ENCODE measurements at places on chromosomes 12 and 14.

DNA sequence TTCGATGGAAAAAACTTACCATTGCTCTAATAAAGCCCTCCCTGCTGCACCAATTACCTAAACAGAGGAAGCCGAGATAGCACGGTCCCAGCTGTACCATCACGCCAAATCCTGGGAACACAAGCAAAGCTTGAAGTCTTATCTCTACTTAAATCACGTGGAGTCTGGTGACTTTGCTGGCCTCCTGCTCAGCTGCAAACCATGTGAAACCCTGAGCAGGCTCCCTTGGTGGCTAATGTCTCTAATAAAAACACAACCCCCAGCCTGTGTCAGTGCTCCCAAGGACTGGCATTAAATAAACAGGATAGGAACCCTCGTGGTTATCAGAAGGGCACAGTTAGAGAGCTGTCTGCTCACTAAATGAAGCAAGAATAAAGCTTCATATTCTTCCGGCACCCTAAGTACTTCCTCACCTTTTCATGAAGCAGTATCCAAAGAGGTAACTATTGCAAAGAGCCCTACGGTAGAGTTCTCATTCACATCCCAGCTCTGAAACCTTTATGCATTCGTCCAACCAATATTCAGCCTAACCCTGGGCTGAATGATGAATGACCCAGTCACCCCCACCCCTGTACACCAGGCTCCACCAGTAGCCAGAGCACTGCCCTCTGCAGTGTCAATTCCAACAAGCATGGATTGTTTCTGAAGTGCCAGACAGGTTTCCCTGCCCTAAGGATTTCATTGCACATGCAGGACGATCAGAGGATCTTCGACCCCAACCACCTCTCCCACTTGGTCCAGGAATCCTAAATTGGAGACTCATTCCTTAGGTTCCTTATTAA lies 452.7 kb upstream of the TMPO start:
- DNase-seq = no peak

- no peak for DNase-seq
Measured at GRCh38 chr12:16955083-16955657, 349.2 kb upstream of the LMO3 start.

- DNase-seq = no peak
Measured at GRCh38 chr14:92995620-92996019, 72.7 kb downstream of the CHGA start.

DNA sequence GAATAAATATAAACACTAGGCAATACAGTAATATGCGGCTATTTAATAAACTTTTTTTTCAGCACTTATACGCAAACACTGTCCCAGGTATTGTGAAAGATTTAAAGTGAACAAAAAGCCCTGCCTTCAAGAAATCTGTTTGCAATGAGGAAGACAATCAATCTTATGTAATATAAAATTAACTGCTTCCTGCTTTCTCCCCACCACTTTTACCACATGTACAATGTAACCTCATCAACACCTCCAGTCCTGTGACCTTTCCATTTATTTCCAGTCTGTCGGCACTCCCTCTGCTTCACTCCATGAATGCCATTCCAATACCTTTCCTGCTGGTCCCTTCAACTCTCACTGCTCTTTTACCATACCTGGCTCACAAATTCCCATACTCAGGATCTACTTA lies 10.5 kb downstream of the SNX6 start:
- DNase-seq = no peak

GRCh38 chr12:88693837-88694445 lies 113.7 kb upstream of the KITLG start:
- no peak for DNase-seq

DNA sequence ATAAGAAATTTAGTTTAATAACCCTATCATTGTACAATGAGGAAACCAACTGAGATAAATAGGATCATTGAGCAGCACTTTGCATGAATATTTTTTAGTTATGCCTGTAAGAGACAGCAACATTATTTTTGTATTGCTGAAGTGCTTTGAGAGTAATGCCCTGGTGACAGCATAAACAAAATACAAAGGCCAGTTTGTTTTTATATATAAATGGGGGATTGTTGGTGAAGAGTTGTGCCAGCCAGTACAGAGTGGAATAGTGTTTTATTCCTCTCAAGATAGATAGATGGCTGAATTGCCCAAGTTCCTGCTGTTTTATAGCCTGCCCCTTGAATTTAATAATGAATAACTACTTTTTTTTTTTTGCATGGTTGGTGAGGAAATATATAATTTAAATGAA lies 101.8 kb downstream of the CNTN1 start:
- no peak for DNase-seq

GRCh38 chr14:22380571-22381407 lies 208.2 kb downstream of the DAD1 start:
- DNase-seq = no peak

GRCh38 chr14:100857233-100857922 lies 31.5 kb downstream of the MEG3 start:
- DNase-seq = no peak

GRCh38 chr12:70243510-70244371 lies 508 bp downstream of the CNOT2 start:
- peak; percentile 29 for DNase-seq

- DNase-seq = no peak
Measured at GRCh38 chr14:90602088-90602687, 205.4 kb downstream of the CALM1 start.

DNA sequence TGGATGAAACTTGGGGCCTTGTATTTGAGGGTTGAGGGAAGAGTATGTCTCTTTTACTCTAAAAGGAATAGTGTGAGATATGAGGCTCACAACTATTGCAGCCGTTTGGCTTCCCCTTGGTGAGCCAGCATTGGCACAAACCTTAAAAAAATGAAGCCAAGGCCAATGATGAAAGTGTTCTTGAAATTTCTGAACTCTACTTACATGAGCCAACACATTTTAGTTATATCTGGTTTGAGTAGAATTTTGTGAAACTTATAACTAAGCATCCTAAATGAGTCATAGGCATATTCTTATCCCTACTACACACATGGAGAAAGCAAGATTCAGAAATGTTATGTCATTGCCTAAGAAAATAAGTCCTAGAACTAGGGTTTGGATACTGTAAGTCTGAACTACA lies 55.3 kb upstream of the ACSS3 start:
- no peak for DNase-seq

DNA sequence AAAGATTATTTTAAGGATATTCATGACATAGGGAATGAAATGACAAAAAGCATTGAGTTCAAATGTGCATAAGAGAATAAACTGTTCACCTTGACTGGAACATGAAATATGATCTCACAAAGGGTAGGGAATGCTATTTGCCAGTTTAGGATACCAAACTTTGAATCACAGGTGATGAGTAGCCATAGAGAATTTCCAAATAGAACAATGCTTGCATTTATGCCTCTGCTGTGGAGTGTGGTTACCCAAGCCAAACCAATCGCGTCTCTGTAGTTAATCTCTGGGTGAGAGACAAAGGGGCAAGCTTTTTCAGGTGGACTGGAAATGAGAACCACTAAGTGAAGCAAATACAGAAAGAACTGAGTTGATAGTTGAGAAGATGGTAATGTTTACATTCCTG lies 371.1 kb upstream of the RPL10L start:
- DNase-seq = no peak

DNA sequence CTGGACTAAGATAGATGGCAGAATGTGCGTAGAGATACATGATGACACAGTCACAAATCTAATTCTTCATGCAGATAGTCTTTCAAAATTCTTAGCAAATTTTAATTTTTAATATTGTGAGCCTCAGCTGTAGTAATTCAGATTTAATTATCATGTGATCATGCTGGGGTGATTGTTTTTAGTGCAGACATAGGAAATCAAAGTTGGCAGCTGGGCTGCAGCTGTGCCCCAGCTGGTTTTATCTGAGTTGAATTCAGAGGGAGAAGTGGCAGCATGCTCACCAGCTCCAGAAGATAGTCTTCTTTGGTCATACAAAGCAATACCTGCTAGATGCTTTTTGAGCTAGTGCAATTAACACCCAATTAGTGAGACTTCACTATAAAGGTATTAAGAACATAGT lies 292.9 kb downstream of the RAD51B start:
- DNase-seq = no peak

DNA sequence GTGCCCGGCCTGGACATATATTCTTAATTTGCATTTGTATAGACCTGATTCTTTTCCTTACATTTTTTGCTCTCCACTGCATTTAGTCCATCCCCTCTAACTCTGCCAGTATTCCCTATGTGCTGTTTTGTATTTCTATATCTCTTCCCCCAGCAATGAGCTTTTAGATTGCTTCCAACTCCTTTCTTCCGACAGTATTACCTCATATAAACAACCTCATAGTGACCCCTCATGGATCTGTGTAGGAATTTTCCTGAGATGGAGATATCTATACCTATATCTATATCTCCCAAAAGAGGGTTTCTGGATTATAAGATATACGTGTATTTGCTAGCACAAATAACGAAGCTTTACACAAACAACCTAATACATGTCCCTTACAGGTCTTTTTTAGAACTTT lies 161.9 kb downstream of the CRADD start:
- DNase-seq = no peak

GRCh38 chr14:52117111-52117832 lies 48.4 kb upstream of the NID2 start:
- DNase-seq = no peak

DNA sequence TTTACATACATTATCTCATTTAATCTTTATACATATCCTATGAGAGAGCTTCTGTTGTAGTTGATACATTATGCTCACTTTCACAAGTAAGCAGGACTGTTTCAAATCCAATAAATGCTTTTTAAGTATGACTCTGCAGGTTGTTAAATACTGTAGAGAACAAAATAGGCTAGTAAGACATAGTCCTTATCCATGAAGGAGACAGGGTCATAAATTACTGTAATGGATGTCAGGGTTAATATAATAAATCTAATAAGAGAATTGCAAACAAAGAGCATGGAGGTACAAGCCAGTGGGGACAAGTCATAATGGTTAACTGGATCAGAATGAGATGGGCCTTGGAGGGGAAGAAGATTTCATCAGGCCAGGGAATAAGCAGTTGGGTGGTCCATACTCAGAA lies 303.8 kb upstream of the RGS6 start:
- DNase-seq = no peak

DNA sequence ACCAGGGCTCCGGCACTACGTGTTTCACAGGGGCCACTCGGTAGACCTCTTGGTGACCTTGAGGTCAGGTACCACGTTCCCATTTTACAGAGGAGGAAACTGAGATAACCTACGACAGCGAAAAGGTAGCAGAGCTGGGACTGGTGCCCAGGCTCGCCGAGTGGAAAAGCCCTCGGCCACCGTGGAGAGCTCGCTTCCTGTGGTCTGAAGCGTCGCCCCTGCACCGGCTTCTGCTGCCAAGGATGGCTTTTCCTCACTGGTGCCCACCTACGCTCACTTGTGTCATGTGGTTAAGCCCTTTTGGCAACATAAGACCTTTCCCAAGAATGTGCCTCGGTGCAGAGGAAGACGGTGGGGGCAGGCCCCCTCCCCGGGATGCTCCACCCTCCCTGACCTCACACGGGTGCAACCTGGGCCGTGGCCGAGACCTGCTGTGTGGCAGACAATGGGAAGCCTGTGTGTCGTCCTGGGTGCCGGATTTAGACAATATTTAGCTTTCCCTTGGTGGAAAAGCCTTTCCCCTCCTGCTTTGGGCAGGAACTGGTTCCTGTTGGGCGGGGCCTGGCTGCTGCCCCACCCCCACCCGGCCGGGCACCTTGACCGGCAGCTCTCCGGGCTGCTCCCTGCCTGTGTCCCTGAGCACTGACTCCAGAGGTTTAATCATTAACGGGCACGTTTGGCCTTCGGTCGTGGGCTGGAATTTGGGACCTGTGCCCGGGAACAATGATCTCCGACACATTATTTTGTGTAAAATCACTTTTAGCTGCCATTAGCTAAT lies 32.4 kb upstream of the PPP1R13B start:
- no peak for DNase-seq

DNA sequence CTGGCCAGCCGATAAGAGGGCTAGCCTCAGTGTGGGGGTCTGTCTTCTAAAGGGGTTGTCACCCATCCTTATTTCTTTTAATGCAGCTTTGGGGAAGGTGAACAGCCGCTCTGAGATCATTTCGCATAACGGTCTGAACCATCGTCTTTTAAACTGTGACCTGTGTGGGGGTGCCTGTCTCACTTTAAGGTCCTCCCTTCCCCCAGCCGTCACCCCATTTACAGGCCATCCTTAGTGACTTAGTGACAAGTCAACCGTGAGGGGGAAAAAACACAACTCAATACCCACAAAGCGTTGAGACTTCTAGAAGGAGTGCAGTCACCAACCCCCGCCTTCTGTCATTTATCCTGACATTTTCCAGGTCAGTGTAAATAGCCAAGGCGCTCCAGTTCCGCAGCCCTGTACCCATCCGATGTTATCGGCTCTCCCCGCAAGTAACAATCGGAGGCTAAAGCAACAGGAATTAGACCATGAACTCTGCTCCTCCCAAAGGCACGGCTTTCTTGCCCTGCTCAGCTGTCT lies 505 bp upstream of the DENND5B start:
- DNase-seq = no peak

DNA sequence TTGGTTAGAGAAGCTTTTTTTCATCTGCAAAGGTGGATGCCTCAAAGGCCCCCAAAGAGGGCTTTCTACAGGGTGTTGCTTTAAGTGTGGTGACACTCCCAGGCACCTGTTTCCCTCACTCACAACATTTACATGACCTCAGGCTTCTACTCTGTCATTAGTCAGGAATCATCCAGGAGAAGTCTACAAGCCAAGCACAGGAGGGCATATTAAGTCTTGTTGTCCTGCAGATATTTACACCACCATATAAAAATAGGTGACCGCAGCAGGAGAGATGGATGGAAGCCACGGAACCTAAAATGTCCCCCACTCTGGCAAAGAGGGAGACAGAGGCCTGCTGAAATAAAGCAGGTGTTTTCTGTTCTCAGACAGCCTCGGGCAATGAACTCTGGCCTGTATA lies 7.5 kb upstream of the DPF3 start:
- no peak for DNase-seq

- DNase-seq = no peak
Measured at GRCh38 chr14:90400904-90401561, 4.2 kb downstream of the CALM1 start.

DNA sequence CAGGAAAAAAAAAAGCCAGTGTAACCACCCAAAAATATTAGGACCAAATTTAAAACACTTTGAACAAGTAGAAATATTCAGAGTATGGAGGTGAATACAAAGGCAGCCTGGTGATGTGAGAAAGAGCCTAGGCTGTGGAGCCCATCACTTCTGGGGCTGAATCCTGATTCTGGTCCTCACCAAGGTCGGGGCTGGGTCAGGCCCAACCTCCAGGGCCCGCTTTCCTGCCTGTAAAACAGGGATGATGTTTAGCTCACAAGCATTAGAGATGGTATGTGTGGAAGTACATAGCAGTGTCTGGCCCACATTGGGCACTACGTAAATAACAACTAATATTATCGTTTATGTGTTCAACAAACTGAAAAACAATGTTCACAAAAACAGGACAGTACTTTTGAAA lies 7.8 kb upstream of the CAMKK2 start:
- no peak for DNase-seq

DNA sequence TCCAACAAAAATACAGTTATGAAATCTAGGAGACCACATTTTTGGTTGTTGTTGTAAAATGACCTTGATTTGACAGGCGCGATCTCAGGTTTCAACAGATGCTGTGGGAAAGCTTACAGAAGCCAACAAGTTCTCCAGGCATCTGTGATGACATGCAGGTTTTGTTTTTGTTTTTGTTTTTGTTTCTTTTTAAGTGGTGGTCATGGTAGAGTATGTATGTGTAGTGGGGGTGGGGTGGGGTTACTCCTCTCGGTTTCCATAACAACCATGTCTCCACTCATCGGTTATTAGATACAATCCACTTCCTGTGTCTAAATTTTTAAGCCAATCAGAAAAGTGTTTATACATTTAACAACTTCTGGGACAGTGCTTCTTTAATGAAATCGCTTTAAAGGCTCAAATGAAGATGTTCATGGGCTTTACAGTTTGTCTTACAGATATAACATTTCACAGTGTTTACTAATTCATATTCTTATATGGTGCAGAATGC lies 199.9 kb upstream of the FOXN3 start:
- DNase-seq = no peak
